Renal cortical epithelial cell (primary cell): ENCODE measurements at places on chromosomes 5 and 9.

DNA sequence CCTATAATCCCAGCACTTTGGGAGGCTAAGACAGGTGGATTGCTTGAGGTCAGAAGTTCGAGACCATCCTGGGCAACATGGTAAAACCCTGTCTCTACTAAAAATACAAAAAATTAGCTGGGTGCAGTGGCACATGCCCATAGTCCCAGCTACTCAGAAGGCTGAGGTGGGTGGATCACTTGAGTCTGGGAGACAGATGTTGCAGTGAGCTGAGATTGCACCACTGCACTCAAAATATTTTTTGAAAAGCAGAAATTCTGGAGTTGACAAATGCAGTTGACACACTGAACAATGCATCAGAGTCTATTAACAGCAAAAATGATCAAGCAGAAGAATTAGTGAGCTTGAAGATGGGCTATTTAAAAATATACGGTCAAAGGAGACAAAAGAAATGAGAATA lies 35.5 kb downstream of the NDUFAF2 start:
- DNase-seq = no peak

GRCh38 chr9:115694014-115694413 lies 459.6 kb upstream of the PAPPA start:
- DNase-seq = peak; percentile 97

- no peak for DNase-seq
Observed at GRCh38 chr9:75105841-75106240, 17.5 kb downstream of the OSTF1 start.

GRCh38 chr9:134612309-134612708 lies 29.3 kb upstream of the COL5A1 start:
- DNase-seq = no peak

DNA sequence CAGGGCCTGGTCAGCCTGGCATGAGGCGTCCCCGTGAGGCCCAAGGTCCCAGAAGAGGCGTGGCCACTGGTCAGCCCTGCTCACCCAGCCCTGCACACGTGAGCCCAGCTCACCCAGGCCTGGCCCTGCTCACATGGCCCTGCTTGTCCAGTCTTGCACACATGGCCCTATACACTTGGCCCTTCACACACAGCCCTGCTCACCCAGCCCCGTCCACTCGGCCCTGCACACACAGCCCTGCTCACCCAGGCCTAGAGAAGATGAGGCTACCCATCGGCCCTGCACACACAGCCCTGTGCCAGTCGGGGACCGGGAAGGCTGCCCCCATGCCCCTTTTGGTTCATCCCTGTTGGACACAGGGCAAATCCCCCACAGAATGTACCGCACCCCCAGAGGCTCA lies 28.4 kb downstream of the ZDHHC11B start:
- no peak for DNase-seq

DNA sequence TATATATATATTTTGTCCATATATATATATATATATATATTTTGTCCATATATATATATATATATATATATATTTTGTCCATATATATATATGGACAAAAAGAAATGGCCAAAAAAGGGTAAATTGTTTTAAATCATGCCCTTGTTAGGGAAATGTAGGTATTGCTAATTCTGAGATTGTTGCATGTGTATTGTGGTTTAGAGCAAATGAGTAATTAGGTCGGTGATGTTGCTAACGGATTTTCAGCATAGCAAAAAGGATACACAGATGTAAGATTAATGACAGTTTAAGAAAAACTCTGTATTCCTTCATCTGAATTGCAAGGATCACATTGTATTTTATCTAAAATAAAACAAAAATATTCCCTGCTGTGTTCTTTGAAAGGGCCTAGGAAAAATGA lies 40.2 kb downstream of the OSTF1 start:
- no peak for DNase-seq

- DNase-seq = peak; percentile 60
Observed at GRCh38 chr5:62779010-62779422, 200.4 kb downstream of the LRRC70 start.

DNA sequence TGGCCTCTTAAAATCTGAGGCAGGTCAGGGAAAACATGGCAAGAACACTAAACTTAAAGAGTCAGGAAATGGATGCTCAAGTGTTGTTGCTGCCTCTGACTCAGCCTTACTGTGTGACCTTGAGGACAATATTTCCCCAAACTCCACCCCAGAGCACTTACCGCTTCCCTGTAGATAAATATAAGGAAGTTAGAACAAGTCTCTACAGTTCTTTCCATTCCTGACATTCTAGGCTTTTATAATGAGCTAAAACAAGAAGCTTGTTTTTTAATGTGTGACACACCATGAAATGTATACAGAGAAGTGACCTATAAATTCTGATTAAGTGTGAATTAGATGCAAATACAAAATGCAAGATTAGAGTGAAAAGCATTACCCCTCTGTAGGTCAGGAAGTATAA lies 129.3 kb downstream of the GRIA1 start:
- peak; percentile 46 for DNase-seq

DNA sequence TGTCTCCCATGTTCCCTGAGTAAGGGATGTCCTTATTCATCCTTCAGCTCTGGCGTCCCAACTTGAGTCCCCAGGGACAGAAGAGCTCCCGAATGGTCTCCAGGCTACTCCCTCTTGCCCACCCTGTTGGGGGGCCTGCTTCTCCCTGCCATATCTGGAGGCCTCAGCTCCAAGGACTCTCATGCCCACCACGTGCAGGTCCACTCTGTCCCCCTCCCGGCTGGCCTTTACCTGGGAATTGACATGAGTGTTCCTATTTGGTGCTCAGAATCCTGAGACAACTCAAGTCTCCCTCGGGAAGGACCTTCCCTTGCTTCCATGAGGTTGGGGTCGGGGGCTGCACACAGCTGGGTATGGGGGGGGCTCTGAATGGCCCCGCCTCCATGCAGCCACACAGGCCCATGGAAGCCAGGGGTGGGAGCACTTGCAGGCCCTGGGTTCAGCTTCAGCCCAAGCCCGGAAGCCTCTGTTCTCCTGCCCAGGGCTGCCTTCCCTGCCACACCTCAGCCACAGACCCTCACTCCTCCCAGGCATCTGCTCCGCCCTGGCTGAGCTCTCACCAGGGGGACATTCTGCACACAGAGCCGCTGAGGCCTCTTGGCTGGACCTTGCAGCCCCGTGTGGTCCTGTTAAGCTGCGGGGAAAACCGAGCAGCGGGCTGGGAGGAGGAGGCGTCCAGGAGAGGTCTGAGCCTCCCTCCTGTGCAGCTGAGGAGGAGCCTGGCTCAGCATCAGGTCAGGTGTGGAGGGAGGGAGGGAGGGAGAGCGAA lies 121.9 kb downstream of the PHF2 start:
- DNase-seq = no peak

DNA sequence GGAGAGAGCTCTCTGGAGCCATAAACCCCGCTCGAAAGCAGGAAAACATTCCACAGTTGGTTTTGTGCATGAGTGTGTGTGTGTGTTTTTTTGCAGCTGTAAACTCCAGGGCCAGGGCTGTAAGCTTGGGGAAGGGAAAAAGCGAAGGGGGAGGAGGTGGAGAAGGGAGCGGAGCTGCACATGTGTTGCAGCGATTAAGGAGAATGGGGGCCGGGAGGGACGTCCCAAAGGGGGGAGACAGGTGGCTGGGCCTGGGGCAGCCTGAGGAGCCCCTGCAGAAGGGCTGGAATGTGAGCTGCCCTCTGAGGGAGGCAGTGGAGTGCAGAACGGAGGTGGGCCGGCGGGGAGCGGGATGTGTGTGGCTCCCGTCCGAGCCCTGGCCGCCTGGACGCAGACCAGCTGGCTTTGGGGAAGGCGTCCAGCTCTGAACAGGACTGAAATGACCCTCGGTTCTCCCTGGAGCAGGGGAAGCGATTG lies 2.7 kb upstream of the MYMK start:
- no peak for DNase-seq

DNA sequence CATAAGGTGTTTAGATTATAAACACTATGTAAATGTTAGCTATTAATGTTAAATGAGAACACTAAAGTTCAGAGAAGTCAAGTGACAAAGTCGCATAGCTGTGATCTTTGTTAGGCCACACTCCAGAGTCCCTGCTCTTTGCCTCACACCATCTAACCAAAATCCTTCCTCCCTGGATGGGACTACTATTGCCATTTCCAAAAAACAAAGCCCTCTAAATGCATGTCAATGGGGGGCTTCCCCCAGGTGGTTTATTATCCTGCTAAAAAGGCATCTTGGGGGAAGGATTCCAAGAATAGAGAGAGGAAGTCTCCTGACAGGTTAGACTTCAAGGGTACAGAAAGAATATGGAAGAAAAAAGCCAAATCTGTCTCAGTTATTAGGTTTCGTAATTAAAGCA lies 10.4 kb downstream of the NR6A1 start:
- DNase-seq = no peak

DNA sequence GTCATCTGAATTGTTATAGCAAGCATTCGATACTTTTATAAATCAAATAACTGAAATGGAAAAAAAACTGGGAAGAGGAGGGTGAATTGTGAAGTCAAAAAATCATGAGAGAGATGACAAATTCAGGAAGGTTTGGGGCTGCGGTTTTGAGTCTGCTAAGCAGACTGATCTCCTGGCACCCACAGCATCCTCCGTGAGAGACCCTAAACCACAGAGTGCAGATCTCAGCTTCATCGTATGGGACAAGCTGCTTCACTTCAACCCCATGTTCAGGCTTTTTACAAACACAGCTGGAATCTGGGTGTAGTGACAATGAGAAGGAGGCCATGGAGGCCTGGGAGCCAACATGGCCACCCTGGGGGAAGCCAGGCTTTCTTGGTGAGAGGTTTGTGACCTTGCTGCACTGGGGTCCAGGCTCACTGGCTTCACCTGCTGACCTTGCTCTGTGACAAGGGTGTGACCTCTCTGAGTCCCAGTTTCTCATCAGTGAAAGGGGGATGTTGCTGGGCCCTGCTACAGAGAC lies 19.4 kb downstream of the USP20 start:
- no peak for DNase-seq

- peak; percentile 90 for DNase-seq
Observed at GRCh38 chr5:75756981-75757380, 39.7 kb upstream of the POC5 start.

DNA sequence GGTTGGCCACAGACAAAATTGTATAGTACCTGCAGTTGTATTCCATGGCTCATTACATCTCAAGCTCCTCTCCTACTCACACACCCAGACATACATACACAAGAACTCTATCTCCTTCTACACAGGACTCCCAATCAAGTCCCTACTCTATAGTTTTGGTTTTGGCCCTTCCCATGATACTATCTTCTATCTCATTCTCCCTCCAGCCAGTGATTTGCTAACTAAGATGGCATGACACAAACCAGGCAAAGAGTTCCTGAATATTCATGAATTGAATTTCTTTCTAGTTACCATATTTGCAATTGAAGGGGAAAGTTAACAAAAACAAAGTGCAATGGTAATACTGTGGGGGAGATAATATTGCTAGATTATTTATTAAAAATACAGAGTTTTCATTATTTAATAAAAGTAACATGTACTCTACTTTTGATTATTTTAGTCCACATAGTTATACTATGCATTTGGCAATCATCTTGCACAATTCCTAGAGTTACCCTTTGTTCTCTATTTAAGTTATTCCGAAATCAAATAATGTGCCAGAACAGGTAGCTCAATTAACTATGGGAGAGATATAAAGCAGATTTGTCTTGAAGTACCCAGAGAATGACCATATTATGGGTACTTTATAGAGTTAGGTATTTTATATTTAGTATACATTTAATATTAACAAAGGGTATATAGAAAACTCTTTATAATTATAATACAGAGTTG lies 9.6 kb upstream of the LURAP1L start:
- DNase-seq = no peak

- peak; percentile 77 for DNase-seq
Observed at GRCh38 chr9:109907400-109907799, 127.4 kb downstream of the PALM2AKAP2 start.

DNA sequence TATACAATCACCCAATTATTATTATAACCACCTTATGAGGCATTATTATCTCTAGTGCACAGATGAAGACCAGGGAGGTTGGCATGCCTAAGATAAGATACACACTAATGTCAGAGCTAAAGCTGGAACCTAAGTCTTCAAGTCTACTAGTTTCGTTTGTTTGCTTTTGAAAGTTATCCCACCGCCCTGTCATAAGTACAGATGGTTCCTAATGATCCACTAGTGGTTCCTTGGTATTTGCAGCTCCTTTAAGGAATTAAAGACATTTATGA lies 14.1 kb downstream of the NDUFA8 start:
- no peak for DNase-seq

- no peak for DNase-seq
Observed at GRCh38 chr9:33158843-33159776, 8.0 kb downstream of the B4GALT1 start.

GRCh38 chr5:90983711-90984124 lies 399.4 kb downstream of the ARRDC3 start:
- DNase-seq = no peak

DNA sequence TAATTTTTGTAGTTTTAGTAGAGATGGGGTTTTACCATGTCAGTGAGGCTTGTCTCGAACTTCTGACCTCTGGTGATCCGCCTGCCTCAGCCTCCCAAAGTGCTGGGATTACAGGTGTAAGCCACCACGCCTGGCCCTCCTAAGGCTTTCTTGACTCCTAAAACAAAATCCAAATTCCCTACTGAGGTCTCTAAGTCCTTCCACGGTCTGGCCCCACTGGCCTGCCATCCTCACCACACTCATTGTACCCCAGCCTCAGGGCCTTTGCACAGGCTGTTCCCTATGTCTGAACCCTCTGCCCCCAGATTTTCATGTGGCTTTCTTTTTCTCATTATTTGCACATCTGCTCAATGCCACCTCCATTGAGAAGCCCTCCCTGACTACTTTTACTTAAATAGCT lies 34.7 kb upstream of the MVB12B start:
- DNase-seq = no peak

GRCh38 chr5:105274079-105274478 lies 1711.5 kb upstream of the NUDT12 start:
- no peak for DNase-seq
